PC-3 (cell line): ENCODE measurements at places on chromosomes 7 and 10. TPM values are rescaled to one million over a fixed set of nuclear protein-coding genes. Genes with fewer than 3 reads are reported as not detected.

DNA sequence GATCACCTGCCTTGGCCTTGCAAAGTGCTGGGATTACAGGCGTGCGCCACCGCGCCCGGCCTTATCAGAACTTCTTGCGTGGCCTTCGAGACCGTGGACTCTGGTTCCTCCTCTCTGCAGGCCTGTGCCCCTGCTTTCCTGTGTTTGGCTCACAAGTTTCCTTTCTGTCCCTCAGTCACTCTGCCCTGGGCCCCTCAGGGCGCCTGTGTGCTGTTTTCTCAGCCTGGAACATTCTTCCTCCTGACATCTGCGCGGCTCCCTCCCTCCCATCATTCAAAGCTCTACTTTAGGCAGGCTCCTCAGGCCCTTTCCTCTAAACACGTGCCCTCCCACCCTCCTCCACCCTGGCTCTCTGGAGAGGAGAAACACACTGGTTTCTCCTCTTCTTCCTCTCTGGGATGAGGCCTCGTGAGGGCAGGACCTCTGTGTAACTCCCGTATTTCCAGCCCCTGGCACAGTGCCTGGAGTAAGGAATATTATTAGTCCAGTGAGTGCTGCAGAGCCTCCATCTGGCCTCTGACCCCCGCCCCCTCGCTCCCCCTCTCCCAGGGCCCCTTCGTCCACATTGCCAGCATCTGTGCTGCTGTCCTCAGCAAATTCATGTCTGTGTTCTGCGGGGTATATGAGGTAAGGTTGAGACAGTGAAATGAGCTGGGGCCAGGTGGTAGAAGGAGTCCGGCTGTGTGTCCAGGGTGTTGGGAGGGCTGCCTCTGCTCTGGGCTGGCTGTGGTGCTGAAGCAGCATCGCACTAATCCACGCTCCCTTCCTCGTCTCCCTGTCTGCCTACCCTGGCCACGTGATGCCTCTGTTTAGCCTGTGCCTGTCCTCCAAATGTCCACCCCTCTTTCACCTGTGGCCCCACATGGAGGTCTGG is 7.1 kb downstream of the CLCN1 start:
- DNase-seq, result no peak

DNA sequence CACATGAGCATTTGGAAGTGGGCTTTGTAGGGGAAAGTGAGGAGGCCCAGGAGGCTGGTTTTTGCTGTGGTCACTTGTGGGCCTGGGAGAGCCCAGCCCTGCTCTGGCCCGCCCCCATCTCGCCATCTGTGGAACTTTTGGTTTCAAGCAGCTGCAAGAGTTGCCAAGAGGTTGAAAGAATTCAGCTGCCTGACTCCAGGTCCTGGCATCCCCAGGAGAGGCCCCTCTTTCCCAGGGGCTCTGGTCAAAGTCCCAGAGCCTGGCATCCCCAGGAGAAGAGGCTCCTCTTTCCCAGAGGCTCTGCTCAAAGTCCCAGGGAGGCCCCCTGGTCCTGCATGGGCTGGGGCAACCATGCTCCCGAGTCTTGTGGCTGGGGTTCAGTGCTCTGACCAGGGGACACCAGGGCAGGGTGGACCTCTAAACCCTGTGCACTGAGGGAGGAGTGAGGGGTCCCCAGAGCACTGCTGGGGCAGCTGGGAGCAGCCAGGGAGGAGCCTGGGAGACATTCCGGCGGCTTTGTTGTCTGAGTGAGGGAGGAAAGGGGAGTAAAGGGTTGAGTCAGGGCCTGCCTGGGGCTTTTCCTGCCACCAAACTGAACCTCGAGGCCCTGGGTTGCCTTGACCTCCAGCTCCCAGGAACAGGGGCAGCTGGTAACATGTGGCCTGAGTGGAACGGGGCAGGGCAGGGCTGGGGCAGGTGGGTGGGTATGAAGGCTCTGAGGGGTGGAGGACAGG is 27.7 kb upstream of the CSGALNACT2 start:
- DNase-seq, result peak; percentile 47

DNA sequence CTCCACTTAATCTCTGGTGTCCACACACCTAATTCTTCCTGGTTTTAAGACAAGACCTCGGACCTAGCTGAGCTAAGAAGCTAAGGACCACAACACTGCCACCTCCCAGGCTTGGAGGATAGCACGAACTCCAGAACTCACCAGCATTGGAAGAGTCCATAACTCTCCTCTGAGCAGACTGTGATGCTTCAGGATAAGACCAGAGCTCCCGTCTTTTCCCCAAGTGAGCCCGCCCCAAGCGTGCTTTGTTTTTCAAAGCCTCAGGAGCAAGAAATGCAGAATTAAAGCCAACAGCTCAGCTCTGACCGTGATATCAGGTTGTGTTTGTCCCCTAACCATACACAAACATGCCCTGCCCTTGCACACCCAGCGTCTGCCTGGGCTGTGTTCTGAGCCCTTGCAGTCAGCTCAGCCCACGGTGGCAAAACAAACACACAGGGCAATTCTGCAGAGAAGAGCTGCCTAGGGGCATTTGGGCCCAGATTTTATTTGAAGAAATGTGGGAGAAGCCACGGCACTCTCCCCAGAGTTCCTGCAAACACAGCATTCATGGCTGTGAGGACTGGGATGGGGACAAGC is 145.4 kb downstream of the WDR11 start:
- no peak for DNase-seq

- DNase-seq, result no peak
Measured at GRCh38 chr7:102425639-102426267, 7.6 kb upstream of the ORAI2 start.

Gene CNTNAP2
- 1.5 and 1.8 TPM in 2 replicates for total RNA-seq

Gene ASIC3
- total RNA-seq, result 1.7 and 2.6 TPM in 2 replicates

GRCh38 chr7:21361413-21362125 is 66.3 kb upstream of the SP4 start:
- no peak for DNase-seq

DNA sequence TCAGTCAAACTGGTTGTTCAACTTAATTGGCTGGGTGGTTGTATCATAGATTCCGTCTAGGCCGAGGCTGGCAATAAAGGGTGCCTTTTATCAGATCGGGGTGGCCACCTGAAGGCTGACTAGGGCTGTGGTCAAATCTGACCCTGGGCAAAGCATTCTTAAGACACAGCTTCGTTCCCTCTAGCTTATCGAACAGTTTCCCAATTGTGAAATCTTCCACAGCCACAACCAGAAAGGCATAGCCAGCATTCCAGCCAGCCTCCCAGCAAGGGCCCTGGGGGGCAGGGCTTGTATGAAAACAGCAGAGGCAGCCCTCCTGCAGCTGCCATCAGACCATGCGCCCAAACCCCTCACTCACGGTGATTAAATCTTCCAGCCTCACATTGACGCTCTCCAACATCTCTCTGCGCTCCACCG is 42.5 kb upstream of the TMEM213 start:
- DNase-seq, result peak; percentile 69

- DNase-seq, result no peak
Measured at GRCh38 chr10:76553263-76554032, 1084.2 kb downstream of the KCNMA1 start.

DNA sequence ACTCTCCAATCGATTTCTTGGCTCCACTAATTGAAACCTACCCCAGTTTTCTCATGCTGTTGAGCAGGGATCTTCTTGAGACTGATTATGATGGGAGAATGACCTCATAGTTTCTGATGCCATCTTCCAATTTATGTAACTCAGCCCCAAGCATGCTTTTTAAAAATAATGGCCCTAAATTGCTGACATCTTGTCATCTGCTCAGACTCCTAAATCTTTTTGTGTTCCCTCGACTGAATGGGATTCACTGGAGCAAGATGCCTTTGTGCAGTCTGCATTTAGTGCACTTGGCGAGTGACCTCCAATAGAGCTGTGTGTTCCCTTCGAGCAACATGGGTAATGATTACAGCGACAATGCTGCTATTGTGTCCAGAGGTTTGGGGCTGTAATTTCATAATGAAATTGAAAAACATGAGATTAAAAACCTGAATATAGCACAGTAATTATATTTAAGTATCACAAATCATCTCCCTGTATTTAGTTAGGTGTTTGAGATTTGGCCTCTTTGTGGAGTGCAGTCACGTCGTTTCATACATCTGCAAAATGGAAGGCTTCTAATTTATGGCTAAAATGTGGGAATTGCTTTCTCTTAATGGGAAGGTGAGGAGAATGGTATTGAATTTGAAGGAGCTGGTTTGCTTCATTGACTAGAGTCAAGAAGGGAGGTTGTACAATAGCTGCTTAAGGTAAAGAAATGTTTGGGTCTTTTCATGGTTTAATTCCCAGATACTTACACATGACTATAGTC is 192.9 kb downstream of the AUTS2 start:
- no peak for DNase-seq

GRCh38 chr10:20970708-20971107 is 73.6 kb upstream of the NEBL start:
- no peak for DNase-seq

Gene CHN2
- 3.1 and 7.7 TPM in 2 replicates for total RNA-seq

- no peak for DNase-seq
Measured at GRCh38 chr10:128730922-128731321, 604.7 kb upstream of the MKI67 start.

GRCh38 chr10:125411724-125412123 is 251.4 kb upstream of the CTBP2 start:
- DNase-seq, result peak; percentile 84

DNA sequence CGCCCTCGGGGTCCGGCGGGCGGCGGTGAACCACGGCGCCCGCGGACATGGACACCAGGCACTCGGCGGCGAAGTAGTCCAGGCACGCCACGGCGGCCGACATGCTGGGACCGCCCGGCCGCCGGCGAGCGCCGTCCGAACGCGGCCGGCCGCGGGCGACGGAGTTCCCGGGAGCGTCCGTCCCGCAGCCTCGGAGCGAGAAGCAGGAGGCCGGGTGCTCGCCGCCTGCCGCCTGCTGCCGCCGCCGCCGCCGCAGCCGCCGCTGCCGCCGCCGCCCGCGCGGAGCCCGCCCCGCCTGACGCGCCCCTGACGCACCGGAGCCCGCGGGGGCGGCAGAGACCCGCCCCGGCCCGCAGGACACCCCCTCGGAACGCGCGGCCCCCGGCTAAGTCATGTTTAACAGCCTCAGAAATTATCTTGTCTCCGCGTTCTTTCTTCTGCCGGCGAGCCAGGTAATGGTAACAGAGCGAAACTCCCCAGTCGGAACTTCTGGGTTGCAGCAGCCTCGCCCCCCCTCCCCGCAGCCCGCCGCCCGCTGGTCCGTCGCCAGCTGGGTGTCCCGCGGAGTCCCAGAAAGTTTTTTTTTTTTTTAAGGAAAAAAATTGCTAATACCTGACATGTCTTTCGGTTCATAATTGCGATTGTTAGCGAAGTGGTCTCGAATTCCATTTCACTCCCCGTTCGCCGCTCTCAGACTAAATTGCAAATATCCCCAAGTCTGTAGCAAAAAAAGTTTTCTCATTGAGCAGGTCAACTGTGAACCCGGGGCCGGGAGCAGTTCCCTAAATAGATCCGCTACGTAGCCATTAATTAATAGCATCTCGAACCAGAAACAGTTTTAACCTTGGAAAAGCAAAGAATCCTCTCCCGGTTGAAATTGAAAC is at the start of gene KLF14:
Gene KLF14, minus strand, starts transcription at position 277 of the 884 bp plus-strand sequence. Its CDS starts 174 bp downstream, at position 103.
- DNase-seq, result no peak

GRCh38 chr7:140607441-140607989 is 33.1 kb downstream of the DENND2A start:
- peak; percentile 80 for DNase-seq

- DNase-seq, result no peak
Measured at GRCh38 chr7:25215694-25216335, 12.5 kb downstream of the NPVF start.

DNA sequence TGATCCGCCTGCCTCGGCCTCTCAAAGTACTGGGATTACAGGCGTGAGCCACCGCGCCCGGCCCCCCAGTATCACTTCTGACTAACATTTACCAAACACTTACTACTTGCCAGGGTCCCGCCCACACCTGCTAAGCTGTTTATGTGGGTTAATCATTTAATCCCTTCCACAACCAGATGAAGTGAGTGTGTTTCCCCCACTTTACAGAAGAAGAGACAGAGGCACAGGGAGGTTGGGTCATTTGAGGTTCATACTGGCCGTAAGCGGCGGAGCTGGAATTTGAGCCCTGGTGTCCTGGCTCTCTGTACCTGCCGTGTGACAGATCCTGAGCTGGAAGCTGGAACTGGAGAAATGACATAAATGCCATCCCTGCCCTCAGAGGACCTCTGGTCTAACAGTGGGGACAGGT is 15.1 kb upstream of the VPS37D start:
- no peak for DNase-seq

GRCh38 chr10:119634219-119634544 is 17.0 kb upstream of the BAG3 start:
- no peak for DNase-seq

GRCh38 chr7:149598721-149599308 is 101.2 kb upstream of the ZNF746 start:
- peak; percentile 69 for DNase-seq

- peak; percentile 63 for DNase-seq
Measured at GRCh38 chr7:84188786-84189405, 5.7 kb downstream of the SEMA3A start.

DNA sequence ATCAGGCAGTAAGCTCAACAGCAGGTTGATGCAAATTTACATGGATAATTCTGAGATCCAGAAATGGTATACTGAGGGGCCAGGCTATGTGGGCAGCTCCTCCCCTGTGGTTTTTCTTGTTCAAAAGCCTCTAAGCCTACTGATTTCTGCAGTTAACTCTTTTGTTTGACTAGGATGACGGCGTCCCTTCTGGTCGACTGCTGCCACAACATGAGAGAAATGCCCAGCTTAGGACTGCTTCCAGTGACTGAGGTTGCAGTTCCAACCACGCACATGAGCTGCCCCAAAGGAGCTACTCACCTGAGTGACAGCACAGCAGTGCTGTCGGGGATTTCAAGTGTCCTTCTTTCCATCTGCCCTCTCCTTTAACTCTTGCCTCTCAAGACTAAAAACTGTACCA is 973.0 kb upstream of the GHITM start:
- no peak for DNase-seq

Gene NUTM2E
- total RNA-seq, result 0.58 TPM in 1 of 2 replicates, not detected in the other

DNA sequence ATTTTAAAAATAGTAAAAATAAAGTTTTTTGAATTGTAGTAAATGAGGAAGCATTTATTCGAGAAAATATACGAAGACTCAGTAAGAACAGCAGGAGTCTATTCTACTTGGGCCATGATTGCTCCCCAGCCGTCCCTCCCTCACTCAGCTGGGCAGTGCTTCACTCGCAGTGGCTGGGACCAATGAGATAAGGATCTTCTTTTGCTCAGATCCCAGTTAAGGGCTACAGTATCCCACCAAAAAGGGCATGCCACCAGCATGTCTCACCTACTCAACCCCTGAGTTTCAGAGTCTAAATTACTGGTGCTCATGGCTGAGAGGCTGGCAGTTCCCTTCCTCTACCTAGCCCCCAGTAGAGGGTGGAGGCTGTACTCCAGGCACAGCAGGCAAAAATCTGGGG is 455.7 kb upstream of the PFKP start:
- no peak for DNase-seq

GRCh38 chr10:30806850-30807249 is 177.3 kb upstream of the LYZL2 start:
- DNase-seq, result no peak

DNA sequence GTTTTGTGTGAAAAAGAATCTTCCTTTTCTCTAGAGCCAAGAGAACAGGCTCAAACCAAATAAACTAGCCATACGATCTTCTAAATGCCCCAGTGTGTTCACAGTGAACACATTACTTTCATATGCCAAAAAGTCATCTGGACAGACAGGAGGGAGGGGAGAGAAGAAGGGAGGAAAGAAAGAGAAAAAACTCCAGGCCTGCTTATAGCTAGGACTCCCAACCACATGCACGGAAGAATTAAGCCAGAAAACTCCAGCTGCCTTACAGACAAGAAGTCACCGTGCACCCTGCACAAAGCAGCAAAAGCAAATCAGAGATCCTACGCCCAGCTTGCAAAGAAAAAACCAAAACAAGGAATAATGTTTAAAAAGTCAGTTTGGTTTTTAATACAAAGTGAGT is 34.3 kb downstream of the SNX8 start:
- DNase-seq, result no peak

Gene CHCHD2
- total RNA-seq, result 499 and 578 TPM in 2 replicates
